ENCODE measurements at places on chromosomes 4 and X.

GRCh38 chrX:13479452-13479813 is 90.0 kb upstream of the EGFL6 start:
- no peak for DNase-seq

DNA sequence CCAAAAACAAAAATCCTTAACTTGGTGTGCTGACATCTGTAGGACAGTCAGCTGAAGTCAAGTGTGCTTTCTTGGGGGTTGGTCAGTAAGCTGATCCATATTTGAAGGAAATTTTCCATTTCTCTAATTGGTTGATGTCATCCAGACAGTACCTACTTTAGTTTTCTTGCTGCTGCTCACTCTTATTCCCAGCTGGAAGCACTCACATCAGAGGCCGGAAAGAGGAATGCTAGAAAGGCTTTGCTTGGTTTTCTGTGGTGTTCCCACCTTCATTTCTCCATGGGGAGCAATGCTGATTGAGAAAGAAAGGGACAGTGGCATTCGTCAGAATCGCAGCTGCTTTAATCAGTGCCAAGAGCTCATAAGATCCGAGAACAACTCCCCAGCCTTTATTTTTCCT is 227.0 kb downstream of the C4orf33 start:
- DNase-seq = no peak

DNA sequence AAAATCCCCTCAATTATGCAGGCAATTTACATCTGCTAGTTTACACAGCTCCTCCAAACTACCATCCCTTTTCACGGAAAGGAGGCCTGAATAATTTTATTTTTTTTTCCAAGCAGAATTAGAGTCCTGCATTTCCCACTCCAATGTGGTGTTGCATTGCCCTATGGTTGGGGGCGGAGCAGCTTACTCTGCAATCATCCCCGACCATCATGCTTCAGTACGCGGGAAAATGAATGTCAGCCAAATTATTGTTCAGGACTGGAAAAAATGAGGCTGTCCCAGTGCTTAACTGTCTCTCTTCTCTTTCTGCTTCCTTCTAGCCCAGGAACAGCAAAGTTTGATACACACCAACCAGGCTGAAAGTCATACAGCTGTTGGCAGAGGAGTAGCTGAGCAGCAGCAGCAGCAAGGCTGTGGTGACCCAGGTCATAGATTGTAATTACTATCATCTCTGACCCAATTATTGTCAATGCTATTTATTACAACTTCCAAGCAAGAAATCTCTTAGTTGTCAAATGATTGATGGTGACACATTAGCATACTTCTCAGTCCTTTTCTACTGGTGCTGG is 28.3 kb downstream of the MMRN1 start:
- no peak for DNase-seq

- DNase-seq = no peak
These were observed 150.9 kb downstream of the SLC10A7 start for GRCh38 chr4:146370841-146371240.

- DNase-seq = no peak
These were observed 652 bp downstream of the SRPX start for GRCh38 chrX:38220024-38220414.

DNA sequence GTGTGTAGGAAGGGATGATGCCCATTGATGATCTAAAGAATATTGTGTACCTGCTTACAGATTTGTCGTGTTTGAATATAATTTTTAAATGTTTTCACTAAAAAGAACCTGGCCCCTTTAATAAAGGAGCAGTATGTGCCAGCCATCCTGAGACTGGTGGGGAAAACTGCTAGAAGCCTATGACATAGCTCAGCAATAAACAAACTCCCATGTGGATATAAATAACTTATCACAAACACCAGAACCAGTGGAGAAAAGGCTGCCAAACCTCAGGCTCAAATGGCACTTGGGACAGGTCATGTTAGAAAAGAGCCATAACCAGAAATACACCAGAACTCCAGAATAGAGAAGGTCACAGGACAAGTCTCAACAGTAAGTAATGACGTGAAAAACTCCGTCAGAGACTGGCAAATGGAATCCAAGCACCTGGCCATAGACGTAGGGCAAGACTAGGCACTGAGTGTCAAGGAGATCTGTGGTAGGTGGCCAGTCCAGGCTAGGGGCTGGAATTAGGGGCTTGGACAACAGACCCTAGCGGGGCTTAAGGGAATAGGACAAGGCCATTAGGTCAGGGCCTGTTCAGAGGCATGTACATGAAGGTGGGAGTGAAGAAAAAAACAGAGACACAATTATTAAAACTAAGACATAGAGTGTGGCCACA is 11.7 kb upstream of the QRFPR start:
- no peak for DNase-seq

GRCh38 chr4:56973336-56973735 is 4.1 kb downstream of the NOA1 start:
- no peak for DNase-seq

- DNase-seq = peak; percentile 49
These were observed 60.4 kb upstream of the IRF2 start for GRCh38 chr4:184534511-184535391.

DNA sequence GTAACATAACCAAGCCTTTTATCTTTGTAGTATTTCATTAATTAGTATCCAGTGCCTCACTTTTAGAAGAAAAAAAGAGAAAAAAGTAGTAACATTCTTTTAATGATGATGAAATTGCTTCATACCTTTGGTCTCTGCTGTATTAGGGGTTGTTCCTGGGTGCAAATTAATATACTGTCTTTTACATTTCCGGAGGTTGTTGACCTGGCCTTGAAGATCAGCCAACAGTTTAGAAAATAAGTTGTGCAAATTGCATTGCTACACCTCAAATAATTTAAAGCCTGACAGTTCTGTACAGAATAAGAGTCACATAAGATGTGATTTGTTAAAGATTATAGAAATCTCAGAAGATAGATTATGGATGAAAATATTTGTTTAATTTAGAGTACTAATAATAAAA is 3.8 kb downstream of the NFKB1 start:
- no peak for DNase-seq

- DNase-seq = no peak
These were observed 188.3 kb downstream of the RAPGEF2 start for GRCh38 chr4:159291176-159291575.

DNA sequence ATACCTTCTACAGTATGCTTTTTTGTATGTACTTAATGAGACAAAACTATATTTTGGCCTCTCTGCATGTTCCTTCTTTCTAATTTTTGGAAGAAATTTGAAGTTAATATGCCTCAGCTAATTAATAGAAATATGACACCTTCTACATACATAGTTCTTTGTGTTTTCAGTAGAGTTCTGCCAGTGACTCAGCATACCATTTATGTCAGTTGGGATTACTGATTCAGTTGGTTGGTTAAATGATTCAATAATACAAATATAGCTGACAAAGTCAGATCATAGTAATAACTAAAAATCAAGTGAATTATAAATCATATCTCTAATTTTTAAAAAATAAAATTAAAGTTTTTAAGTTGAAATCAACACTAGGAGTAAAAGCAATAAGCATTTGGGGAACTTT is 16.8 kb downstream of the BTC start:
- DNase-seq = no peak

DNA sequence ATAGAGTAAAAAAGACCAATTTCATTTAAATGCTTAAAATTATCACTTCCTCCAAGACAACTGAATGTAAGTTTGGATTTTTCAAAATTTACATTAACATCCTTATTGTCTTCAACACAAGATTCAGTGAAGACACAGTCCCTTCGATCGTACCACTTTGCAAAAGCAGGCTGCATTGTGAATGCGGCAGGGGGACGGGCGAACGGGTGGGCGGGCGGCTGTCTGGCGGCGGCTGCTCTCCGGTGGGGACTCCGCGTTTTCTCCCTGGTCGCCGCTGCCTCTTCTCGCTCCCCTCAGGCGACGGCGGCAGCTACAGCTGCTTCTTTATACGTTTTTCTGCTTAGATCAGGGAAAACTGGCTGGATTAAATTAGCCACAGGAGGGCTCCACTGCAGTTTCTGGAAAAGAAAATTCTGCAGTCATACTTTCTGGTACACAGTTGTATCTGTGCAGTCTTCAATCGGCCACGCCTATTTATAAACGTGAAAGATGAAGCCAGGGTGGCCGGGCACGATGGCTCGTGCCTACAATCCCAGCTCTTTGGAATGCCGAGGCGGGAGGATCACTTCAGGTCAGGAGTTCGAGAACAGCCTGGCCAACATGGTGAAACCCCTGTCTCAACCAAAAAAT is 33.9 kb upstream of the HPF1 start:
- DNase-seq = no peak

GRCh38 chr4:131366714-131367113 is 1782.4 kb upstream of the PCDH10 start:
- DNase-seq = no peak

- no peak for DNase-seq
These were observed 43.6 kb upstream of the AFAP1 start for GRCh38 chr4:7983296-7983695.

DNA sequence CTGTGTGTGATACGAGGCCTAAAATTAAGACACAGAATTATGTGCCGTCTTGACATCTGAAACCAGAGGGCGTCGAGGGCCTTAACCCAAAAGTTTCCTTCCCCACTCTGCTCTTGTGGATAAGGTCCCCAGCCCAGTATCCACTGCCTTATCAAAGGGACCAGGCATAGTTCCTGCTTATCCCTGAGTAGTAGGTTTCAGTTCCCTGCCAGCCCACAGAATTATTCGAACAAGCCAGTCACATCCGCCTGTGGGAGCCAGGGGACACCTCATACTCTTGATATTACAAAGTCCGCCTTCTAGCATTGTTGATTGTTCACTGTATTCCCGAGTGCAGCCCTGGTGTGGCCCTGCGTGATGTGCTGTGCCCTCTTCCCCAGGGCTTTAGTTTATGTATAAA is 5.4 kb upstream of the MMRN1 start:
- no peak for DNase-seq

- no peak for DNase-seq
These were observed 1250.7 kb downstream of the RAPGEF2 start for GRCh38 chr4:160353548-160353947.

- DNase-seq = no peak
These were observed 81.6 kb downstream of the RBPJ start for GRCh38 chr4:26402458-26402857.

Data from CD4-positive, alpha-beta T cell treated with Interleukin-6 at 100 ng/mL for 8 hours (primary cell).